Stromal cell of bone marrow (primary cell): ENCODE measurements at places on chromosomes 3 and 15.

DNA sequence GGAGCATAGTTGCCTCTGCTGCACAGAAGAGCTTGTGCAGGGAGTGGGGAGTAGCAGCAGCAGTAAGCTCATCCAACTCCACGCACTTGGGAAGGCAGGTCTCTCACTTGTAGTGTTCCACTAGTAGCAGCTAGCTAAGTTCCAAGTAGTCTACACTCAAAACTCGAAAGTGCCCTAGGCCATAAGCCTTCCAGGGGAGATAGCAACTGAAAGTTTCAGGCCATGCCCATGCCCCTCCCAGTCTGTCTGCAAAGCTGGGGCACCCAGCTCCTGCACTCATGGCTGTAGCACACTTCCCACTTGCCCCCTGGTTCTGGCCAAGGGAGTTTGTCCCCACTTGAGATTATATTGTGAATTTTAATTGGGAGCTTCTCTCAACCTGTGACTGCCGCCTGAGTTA is 57.5 kb downstream of the MFSD1 start:
- no peak for DNase-seq

- DNase-seq: no peak
Observed at GRCh38 chr3:131553495-131554247, 50.9 kb upstream of the MRPL3 start.

DNA sequence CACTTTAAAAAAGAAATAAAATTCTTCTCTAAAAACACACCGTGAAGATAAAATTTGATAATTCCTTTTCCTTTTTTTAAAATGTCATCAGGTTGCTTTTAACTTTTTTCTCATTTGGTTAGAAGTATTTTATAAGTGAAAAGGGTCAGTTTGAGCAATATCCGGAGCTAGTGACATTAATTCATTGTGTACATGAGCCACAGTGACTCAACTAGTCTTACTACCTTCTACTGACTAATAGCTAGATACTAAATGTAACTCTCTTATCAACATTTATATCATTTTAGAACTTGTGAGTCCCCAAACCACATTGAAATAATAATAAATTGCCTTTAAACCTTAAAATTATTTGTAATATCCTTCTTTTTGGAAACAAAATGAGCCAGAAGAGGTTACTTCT is 101.2 kb upstream of the ZBTB20 start:
- DNase-seq: no peak

DNA sequence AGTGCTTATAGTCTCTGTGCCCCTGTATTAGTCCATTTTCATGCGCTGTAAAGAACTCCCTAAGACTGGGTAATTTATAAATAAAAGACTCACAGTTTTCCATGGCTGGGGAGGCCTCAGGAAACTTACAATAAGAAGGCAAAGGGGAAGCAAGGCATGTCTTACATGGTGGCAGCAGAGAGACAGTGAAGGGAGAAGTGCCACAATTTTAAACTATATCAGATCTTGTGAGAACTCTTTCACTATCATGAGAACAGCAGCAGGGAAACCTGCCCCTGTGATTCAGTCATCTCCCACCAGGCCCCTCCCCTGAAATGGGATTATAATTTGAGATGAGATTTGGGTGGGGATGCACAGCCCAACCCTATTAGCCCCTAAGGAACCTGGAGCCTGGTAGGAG is 243.2 kb downstream of the EDEM1 start:
- DNase-seq: no peak

GRCh38 chr3:122389197-122389596 is 5.2 kb downstream of the FAM162A start:
- no peak for DNase-seq

DNA sequence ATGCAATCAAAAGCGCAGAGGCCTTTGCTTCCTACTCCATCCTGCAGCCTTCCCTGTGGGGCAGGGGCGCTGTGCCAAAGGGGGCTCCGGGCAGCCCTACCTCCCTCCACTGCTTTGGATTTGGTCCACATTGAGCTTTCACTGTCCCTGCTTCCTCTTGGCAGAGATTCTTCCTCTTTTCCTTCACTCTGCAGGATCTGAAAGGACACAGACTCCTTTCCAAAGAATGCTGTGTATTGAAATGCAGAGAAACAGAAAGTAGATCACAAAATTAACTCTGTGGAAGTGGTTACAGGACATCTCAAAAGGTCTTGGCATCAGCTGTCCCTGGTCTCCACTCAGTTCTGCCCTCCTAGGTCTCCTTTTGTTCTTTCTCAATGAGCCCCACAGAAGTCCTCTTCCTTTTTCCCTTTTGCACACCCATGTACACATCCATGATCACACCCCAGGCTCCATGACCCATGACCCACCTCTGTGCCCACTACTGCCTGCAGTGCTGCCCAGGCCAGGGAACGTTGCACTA is 64.1 kb downstream of the CCR1 start:
- no peak for DNase-seq

GRCh38 chr15:55257012-55257670 is 32.5 kb downstream of the RAB27A start:
- no peak for DNase-seq

DNA sequence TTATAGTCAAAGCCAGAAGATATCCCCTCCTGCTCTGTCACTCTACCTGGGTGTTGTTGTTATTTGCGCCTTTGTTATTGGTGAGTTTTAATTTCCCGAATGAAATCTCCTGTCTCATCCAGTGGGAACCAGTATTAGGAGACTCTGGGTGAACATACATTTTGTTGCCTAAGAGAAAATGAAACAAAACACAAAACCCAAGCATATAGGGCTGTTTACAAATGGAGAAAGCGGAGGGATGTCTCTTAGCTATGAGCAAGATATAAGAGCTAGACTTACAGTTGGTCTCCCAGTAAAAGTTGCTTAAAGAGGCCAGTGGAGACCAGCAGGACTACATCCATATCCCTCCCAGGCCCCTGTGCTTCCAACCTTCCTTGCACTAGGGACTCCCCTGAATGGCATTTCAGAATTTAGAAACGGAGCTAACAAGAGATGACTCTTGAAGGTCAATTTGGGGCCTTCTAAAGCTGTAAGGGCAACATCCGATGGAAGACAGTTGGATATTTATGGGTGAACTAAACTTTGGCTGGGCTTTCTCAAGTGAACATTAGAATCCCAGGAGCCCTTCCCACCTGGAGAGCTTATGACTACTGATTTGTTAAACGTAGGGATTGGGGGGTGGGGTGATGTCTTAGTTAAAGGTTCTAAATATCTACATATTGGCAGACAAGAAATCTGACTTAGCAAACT is 2.7 kb downstream of the EOMES start:
- no peak for DNase-seq

DNA sequence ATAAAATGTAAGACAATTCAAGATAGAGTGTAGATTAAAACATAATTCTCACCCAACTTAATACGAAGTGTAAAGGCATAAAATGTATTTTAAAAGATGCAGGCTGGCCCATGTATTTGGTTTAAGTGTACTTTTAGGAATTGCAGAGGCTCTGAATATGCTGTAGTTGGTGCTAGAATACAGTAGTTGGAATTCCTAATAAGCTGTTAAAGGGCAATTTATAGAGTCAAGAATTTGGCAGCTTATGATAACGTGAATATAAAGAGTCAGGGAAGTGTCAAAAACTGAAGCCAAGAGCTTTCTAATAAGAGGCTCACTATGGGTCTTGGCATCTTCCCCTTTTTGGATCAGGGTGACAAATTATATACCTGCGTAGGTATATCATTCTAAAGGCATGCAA is 36.5 kb downstream of the ADAMTS9 start:
- DNase-seq: no peak

GRCh38 chr3:124522082-124522625 is 208.1 kb upstream of the UMPS start:
- no peak for DNase-seq

DNA sequence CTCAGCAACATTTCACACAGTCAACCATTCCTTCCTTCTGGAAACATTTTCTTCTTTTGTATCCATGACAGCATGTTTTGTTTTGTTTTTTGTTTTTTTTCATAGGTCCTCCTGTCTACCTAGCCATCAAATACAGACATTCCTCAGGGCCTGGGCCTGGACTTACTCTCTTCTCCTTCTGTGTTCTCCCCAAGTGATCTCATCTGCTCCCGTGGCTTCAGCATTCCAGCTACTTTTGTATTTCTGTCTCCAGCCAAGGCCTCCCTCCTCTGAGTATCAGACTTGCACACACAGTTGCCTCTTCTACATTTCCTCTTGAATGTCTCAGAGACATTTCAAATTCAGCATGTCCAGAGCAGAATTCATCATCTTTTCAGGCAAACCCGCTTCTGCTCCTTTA is 82.4 kb downstream of the HCN4 start:
- no peak for DNase-seq

DNA sequence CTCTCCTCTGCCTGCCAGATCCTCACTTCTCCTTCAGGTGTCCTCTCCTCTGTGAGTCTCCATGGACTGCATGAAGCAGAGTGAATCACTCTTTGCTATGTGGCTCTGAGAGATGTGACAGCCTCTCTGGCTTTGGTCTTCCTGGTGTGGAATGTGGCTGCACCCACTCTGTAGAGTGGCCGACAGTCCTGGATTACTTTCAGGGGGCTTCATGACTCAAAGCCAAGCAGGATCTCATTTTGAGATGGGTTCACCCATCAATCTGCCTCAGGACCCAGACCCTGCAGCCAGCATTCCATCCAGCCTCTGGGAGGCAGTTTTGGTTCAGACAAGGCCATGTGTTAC is 221.9 kb upstream of the LYSMD4 start:
- DNase-seq: no peak

DNA sequence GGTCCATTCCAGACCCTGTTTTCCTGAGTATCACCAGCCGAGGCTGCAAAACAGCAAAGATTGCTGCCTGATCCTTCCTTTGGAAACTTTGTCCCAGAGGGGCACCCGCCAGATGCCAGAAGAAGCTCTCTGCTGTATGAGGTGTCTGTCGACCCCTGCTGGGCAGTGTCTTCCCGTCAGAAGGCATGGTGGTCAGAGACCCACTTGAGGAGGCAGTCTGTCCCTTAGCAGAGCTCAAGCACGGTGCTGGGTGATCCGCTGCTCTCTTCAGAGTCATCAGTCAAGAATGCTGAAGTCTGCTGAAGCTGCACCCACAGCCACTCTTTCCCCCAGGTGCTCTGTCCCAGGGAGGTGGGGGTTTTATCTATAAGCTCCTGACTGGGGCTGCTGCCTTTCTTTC is 1121.2 kb downstream of the NSUN3 start:
- no peak for DNase-seq

- no peak for DNase-seq
Observed at GRCh38 chr3:54433846-54434245, 311.5 kb downstream of the CACNA2D3 start.

- no peak for DNase-seq
Observed at GRCh38 chr15:80846031-80846815, 67.1 kb downstream of the CEMIP start.

DNA sequence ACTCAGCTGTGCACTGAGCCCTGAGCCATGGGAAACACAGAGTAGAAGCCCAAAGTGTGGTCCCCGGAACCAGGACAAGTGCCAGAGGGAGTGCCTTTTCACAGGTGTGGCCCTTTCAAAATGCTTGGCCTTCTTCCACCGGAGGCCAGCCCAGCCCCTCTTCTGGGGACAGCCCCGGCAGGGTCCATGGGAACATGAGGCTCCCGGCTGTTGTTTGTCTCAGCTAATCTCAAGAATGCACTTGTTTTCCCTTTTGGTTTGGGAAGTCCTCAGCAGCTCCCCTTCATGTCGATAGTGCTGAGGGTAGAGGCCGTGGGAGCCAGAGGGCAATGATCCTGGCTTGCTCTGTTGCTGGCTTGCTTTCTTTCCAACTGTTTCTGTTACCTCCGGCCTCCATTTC is 91.1 kb upstream of the MRPS22 start:
- DNase-seq: no peak

GRCh38 chr3:127045435-127046045 is 62.6 kb downstream of the PLXNA1 start:
- no peak for DNase-seq

- DNase-seq: no peak
Observed at GRCh38 chr15:66742286-66742685, 40.2 kb downstream of the SMAD6 start.

GRCh38 chr3:191762323-191762960 is 301.5 kb downstream of the PYDC2 start:
- DNase-seq: peak; percentile 74

GRCh38 chr3:44913868-44914468 is 39.6 kb downstream of the TGM4 start:
- peak; percentile 46 for DNase-seq

- no peak for DNase-seq
Observed at GRCh38 chr3:128469556-128469955, 2.9 kb upstream of the DNAJB8 start.

DNA sequence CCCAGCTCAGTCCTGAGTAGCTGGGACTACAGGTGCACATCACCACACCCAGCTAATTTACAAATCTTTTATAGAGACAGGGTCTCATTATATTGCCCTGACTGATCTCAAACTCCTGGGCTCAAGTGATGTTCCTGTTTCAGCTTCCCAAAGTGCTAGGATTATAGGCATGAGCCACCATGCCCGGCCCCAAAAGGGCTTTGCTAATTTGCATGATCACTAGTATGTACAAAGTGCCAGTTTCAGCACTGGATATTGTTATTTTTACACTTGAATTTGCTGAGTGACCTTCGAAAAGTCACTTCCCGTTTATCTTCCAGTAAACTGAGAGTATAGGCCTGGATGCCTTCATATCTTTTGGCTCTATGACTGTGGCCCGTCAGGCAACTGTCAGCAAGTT is 12.2 kb downstream of the CLN6 start:
- DNase-seq: no peak

- DNase-seq: no peak
Observed at GRCh38 chr3:50550079-50550736, 17.3 kb downstream of the C3orf18 start.

- peak; percentile 90 for DNase-seq
Observed at GRCh38 chr3:150348500-150348899, 59.6 kb upstream of the TSC22D2 start.

- no peak for DNase-seq
Observed at GRCh38 chr15:29101491-29101890, 168.1 kb downstream of the NSMCE3 start.

- DNase-seq: no peak
Observed at GRCh38 chr3:49842843-49843517, 13.4 kb downstream of the TRAIP start.

DNA sequence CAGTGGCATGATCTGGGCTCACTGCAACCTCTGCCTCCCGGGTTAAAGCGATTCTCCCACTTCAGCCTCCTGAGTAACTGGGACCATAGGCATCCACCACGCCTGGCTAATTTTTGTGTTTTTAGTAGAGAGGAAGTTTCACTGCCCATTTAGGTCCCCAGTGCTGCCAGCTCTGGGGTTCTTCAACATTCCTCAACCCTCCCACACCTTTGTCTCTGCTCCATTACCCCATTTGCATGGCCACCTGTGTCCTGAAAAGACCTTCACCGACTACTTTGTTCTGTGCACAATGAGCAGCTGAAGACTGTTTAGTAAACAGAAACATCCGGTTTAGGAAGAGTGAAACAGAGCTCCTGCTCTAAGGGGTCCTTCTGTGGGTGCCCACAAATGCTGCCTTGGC is 92.0 kb downstream of the FAM43A start:
- DNase-seq: no peak
